Panc1 (cell line): ENCODE measurements at places on chromosomes 5 and 9. TPM values are rescaled to one million over a fixed set of nuclear protein-coding genes. Genes with fewer than 3 reads are reported as not detected.

MORN5 gene
- not detected for total RNA-seq

DNA sequence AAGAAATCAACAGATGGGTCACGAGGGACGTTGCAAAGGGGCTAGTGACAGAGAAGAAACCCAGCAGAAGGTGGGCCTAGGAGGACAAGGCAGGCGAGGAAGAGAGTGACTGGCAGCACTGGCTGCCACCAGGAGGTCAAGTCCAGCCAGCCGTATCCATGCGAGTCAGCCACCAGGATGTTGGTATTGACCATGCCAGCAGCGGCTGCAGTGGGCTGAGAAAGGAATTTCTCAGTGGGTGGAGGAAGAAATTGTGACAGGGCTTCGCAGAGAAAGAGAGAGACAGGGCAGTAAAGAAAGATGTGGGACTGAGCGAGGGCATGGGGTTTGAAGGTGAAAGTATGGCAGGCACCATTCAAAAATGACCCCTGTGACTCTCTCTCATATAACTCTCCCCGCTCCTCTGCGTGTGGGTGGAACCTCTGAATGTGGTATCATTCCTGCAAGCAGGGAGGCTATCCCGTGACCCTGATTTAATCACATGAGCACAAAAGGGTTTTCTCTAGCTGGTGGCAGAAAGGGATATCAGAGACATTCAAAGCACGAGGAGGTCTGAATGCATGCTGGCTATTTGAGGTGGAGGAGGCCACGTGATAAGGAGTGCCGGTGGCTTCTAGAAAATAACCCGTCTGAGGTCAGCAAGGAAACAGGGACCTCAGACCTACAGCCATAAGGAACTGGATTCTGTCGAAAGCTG lies 45.4 kb upstream of the FBXW11 start:
- H3K36me3 ChIP-seq = no peaks in the 10 kb centered on the region
- no peaks in the 10 kb centered on the region for H3K4me1 ChIP-seq
- DNase-seq = no peak

- DNase-seq = no peak
- no peaks in the 10 kb centered on the region for H3K36me3 ChIP-seq
- no peak overlapping the region for H3K27ac ChIP-seq
- H3K27me3 ChIP-seq = peaks cover under 1% of the 10 kb centered on the region
- no peaks in the 10 kb centered on the region for H3K4me1 ChIP-seq
These were observed 7.1 kb downstream of the TLE4 start for GRCh38 chr9:79578891-79579290.

DNA sequence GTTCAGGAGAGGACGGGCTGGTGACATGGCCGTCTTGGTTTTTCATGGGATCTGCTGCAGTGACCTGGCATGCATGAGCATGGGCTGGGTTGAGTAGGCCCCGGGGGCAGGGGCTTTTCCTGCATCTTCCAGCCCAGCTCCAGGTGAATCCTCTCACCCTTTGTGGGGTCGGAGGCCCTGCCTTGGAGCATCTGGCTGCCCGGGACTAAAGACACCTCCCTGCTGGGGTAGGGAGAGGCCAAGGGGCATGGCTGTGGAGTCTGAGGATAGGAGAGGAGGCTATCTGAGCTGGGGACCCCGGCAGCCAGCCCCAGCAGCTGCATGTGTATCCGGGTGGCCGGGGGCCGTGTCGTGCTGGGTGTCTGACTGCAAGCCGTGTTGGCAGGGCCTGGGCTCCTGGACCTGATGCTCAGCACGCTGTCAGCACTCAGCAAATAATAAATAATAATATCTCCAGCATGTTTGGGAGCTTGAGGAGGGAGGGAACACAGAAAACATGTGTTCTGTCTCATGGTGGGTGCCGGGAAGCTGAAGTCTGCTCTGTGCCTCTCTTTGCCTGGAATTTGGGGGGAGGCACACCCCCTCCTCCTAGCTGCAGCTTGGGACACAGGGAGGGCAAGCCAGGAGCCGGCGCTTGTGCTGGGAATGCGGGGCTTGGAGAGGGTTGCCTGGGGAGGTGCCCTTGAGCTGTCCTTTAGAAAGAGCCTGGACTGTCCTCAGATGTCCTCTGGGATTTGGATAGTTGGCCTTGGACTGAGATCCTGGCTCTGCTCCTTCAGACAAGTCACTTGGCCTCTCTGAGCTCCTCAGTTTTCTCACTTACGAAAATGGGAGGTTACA lies 28.4 kb upstream of the PITX1 start:
- H3K4me1 ChIP-seq = peaks cover 2% of the 10 kb centered on the region
- no peak for DNase-seq

DNA sequence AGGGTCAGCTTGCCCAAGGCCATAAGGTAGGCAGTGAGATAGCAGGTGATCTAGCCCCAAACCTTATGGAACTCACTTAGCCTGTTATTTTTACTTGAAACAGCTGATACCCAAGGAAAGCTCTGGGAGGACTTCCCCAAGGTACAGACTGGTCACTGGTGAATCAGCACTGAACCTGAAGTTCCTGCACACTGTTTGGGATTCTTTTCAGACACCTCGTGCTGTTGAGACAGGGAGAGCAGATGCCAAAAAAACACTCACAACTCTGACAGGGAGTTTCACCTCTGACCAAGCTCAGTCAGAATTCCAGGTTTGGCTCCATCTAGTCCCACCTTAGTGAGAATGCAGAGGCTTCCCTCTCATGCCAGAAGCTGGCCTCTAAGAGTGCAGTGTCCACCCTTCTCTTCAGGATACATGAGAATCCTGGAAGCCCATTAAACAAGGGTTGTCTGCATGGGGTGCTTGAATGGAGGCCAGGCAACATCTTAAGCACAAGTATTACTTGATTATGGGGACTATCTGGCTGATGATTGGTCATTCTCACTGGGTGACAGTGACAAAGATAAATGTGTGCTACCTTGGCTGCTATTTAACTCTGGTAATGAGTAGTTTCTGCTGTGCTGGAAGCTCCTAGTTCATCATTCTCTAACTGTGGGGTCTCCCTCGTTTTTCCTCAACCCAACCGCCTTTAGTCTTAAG lies 122.8 kb upstream of the SLIT3 start:
- no peak overlapping the region for H3K4me3 ChIP-seq
- H3K27ac ChIP-seq = no peak overlapping the region

DNA sequence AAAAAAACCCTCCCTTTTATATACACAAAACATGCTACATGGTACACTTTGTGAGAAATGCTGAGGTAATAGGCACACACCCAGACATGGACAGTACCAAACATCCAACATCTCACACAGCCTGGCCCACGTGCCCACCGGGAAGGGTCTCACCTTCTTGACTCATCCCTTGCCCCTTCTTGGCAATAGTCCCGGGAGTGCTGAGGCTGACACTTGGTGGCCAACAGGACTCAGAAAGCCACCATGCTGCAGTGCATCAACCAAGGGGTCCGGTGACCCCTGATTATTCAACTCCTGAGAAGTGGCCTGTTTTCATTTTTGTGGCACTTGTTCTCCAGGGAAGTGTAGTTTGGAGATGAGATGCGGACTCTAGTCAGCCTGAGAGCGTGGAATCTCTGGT lies 35.0 kb downstream of the ANGPTL2 start:
- no peaks in the 10 kb centered on the region for H3K27me3 ChIP-seq
- no peaks in the 10 kb centered on the region for H3K4me1 ChIP-seq
- no peak overlapping the region for H3K4me3 ChIP-seq
- no peak overlapping the region for H3K27ac ChIP-seq
- no peaks in the 10 kb centered on the region for H3K36me3 ChIP-seq
- DNase-seq = no peak

DNA sequence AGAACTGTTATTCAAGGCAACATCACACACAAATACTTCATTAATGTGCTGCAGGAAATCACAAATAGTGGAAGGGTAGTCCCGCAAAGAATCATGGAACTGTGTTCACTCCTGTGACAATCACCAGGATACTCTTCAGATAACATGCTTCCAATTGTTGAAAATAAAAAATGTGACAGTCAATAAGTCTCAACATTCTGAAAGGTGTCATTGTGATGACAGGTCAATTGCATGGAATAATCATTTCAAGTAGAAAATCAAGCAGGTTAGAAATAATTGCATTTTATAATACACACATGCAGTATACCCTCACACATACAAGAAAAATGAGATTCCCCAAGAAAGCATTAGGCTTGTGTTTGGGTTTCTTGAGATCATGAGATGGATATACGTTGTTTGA lies 46.4 kb upstream of the ISL1 start:
- no peaks in the 10 kb centered on the region for H3K4me1 ChIP-seq
- H3K4me3 ChIP-seq = no peak overlapping the region
- no peaks in the 10 kb centered on the region for H3K27me3 ChIP-seq
- no peak for DNase-seq
- H3K36me3 ChIP-seq = no peaks in the 10 kb centered on the region
- H3K27ac ChIP-seq = no peak overlapping the region

DNA sequence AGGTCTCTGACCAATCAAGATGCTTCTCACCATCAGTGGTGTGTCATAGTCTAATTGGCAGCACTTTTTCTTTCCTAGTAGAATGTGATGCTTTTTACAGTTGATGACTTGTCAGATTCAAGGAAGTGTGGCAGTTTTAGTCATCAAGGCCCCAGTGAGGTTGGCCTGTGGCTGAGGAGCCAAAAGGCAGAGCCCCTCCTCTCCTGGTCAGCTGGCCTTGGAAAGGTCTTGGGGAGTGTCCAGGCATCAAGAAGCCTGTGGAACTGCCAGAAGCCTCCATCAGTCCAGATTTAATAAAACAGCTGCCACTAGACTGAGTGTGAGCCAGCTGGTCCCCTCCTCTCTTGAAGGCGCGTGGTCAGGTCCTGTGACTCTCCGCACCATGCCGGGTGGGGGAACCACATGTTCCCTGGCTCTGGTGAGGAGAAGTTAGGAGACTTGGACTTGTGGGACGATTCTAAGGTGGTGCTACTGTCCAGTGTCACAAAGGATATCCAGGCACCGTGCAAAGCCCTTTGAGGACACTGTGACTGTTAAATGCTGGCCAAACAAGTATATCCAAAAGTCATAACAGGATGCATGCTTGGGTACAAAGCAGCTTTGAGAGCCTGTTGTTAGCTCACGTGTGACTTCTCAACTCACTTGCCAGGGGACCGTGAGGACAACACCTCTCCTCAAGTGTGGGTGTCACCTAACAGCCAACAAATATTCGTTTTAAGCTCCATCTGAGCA lies 6.1 kb upstream of the ANGPTL2 start:
- H3K27ac ChIP-seq = no peak overlapping the region
- no peaks in the 10 kb centered on the region for H3K36me3 ChIP-seq
- no peak for DNase-seq
- no peaks in the 10 kb centered on the region for H3K27me3 ChIP-seq
- H3K4me3 ChIP-seq = no peak overlapping the region

DNA sequence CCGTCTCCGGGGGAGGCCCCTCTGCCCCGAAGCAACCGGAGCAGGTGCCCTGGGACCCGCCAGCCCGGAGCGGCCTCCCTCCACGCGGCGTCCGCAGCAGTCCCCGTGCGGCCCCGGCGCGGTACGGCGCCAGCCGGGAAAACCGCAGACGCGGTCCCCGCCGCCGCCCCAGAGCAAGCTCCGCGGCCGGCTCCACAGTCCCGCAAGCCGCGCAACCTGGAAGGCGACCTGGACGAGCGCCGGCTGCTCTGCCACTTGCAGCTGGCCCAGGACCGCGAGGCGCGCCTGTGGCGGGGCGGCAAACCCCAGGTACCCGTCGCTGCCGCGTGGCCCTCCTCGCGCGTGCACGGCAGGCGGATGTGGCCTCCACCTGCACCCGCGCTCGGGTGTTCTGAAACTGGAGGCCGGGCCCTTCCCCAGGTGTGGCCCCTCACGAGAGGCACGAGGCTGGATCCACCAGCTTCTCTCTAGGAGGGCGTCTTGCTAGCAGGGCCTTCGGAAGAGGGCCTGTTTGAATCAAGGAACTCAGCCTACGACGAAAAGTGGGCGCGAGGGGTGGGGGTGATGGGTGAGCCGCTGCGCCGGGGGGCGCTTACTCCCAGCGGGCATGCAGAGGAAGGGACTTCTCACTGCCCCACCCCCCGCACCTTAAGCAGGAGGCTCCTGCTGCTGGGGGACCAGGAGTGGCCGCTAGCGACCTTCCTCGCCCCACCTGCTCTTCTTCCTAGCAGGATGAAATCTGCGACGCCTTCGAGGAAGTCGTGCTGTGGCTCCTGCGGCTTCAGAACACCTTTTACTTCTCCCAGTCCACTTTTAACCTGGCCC lies 602 bp downstream of the CCNI2 start:
- no peak overlapping the region for H3K27ac ChIP-seq
- no peaks in the 10 kb centered on the region for H3K4me1 ChIP-seq
- peak overlapping the region; percentile 59 for H3K4me3 ChIP-seq
- H3K36me3 ChIP-seq = no peaks in the 10 kb centered on the region
